NB4 (cell line): ENCODE measurements at places on chromosomes 1 and 21.
A peak's percentile ranks its signal among the peaks of the same experiment; 100 is the strongest.

GRCh38 chr1:51238034-51238403 lies 1.9 kb downstream of the RNF11 start:
- DNase-seq, result no peak

DNA sequence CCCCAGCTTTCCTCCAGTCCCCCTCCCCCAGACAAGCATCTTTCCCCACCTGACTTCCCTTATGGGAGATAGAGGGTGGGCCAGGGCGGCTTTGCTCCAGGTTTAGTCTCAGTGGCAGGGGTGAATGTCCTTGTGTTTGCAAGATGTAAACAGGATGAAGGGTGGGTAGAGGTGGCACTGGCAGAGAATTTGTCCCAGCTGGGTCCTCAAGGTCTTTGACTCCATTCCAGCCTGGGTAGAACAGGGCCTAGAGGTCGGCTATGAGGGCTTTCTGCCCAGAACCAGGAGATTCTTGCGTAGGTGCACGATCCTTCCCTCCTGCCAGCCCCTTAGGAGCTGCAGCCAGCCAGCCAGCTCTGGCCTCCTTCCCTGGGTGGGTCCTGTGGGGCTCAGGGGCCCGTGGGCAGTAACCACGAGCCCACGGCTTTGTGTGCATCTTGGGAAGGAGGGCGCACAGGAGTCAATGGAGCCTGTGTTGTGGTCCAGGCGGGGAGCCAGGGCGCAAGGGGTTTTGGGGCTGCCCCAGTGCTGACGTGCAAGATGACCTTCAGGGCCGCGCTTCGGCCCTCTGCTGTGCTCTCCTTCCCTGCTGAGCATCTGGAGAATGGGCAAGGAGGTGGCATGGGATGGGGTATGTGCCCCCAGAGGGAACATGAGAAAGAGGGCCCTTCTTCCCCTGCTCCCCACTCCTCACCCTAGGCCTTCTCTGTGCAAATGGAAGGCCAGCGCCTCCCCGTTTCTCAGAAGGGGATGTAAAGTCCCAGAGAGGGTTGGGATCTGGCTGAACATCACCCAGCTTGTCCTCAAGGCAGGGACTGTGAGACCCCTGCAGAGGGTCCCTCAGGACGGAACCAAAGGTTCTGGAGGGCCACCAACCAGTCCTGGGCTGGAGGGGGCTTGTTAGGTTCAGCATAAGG lies 15.7 kb downstream of the POU3F1 start:
- DNase-seq, result no peak

DNA sequence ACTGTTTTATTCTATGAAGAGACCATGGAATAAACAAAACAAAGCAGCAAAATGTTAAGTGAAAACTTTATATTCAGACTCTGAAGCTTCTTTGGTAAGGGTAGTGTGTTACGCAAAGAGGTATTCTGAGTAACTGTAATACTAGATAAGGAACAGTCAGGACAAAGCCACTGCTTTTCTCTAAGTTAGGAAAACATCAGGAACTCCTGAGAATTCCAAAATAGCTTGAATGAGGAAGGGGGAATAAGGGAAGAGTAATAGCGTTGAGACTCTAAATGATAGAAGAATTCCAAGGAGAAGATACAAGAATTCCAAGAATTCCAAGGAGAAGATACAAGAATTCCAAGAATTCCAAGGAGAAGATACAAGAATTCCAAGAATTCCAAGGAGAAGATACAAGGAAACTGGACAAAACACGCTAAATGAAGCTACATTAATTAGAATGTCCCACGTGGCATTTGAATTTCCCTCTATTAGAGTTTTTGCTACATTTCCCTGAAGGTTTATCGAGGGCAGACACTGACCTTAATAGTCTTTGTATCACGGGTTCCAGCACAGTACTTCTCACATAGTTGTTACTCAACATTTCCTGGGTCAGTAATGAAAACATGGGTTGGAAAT lies 71.5 kb downstream of the SMYD3 start:
- no peak for DNase-seq

DNA sequence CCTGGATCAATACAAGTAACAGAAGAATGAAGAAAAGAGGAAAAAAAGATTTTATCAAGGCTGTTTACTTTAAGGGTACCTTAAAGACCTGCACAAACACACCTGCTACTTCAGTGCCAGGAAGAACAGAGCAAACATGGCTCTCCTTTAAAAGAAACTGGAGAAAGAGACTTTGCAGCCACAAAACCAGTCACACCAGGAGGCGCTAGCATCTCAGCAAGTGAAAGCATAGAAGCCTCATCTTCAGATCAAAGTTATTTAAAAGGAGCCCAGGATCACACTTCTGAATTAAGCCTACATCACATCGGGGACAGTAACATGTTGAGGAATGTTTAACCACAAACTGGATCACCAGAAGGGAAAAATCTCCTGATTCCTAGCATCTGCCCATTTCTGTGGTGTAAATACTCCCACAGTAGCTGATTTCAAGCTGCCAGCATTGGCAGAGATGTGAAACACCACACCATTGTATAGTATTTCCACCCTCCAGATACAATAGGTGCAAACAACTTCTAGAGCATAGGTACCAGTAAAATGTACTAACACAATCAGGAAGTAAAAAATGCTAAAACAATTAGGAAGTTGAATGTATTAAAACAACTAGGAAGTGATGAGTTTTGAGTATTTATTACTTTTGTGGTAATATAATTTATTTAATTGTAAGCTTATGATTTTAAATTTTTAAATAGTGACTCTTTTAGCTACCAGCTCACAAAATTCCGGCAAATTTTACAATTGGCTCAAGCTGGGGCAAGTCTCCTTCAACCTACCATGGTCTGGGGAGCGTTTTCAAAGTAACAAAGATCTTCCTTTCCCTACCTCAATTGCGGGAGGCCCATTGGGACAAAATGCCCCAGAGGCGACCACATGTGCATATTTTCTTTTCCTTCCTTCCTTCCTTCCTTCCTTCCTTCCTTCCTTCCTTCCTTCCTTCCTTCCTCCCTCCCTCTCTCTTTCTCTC lies 105.3 kb upstream of the CLDN14 start:
- peak; percentile 28 for DNase-seq

GRCh38 chr1:59506952-59507351 lies 210.1 kb downstream of the FGGY start:
- DNase-seq, result peak; percentile 78

DNA sequence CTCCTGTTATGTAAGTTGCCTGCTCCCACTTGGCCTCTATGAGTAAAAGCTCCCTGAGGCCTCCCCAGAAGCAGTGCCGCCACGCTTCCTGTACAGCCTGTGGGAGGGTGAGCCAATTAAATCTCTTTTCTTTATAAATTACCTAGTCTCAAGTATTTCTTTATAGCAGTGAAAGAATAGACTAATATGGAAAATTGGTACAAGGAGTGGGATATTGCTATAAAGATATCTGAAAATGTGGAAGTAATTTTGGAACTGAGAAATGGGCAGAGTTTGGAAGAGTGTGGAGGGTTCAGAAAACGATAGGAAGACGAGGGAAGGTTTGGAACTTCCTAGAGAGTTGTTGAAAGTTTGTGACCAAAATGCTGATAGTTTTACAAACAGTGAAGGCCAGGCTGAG lies 572.3 kb downstream of the MATN1 start:
- DNase-seq, result no peak

DNA sequence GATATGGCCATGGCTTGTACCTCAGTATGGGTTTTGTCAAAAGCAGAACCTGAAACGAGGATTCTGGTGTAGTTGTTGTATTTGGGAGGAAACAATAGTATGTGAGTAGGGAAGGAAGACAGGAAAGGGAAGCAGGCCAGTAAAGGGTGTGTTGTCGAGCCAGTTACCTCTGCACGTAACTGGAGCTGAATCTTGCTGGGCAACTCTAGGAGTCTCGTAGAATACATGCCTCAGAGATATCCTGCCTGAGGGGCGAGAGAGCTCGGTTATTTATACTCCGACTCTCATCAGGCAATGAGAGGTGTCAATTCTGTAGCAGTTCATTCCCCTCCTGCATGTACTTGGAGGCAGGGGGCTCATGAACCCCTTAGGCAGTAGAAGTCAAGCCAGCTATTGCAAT lies 45.9 kb upstream of the KIF26B start:
- DNase-seq, result no peak

DNA sequence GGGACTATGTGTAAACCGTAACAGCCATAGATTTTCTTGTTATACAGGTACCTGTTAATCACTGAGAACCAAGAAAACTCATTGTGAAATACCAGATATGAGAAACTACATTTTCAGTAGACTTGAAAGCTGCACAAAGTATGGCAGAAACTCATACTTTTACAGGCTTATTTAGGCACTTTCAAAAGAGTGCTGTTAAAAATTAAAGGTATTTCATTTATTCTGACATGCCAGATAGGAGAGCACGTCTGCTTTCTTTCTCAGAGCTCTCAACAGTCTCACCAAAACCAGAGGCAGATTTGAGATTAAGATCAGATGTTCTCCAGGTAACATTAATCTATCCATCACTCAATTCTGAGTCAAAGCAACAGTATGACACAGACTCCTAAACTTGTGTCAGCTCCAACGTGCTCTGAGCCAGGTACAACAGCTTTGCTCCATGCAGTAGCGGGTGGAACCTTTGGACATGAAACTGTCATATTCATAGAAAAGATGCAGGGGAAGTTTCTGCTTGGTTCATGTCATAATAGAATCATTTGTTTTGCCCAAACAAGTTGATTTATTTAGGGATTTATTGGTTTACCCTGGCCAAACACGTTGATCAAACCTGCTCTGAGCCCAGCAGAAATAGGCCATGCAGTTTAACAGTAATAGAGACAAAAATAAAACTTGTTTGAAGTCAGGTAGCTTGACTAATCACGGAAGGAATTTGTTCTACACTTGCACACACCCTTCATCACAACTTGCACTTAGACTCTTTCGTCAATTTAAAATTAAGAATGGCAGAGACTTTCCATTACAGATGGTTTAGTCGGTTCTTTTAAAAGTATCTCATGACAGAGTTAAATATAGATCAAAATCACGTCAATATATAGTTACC lies 20.8 kb upstream of the TSNAX start:
- no peak for DNase-seq

GRCh38 chr1:68280286-68280685 lies 48.0 kb upstream of the WLS start:
- DNase-seq, result no peak

- peak; percentile 88 for DNase-seq
These were observed 2.0 kb upstream of the EFNA4 start for GRCh38 chr1:155061381-155062150.

- DNase-seq, result no peak
These were observed 6.2 kb upstream of the BTG2 start for GRCh38 chr1:203299169-203299568.

DNA sequence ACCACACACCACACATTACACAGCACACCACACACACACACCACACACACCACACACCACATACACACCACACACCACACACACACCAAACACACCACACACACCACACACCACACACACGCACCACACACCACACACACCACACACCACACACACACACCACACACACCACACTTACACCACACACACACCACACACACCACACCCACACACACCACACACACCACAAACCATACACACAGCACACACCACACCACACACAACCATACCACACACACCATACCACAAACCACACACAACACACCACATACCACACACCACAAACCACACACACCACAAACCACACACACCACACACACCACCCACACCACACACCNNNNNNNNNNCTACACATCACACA lies 40.9 kb upstream of the SIK1 start:
- no peak for DNase-seq

DNA sequence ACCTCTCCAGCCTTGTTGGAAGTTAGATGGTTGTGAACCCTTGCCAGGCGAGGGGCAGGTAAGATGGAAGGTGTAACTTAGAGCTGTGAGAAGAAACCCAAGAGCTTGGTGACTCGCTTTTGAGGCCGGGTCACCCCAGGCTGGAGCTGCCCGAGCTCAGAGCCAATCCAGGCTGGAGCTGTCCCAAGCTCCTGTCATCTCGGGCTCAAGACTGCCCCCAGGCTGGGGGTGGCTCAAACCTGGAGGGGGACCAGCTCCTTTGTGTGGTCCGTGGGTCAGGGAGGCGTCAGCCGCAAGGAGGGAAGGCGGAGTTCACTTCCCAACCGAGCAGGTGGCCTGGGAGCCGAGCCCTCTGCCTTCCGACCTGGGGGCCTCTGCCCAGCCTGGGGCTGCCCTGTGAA lies 2.0 kb downstream of the HUNK start:
- DNase-seq, result no peak

GRCh38 chr1:172566196-172566997 lies 33.4 kb downstream of the SUCO start:
- peak; percentile 11 for DNase-seq

GRCh38 chr21:45158491-45159423 lies 84.4 kb downstream of the ADARB1 start:
- no peak for DNase-seq

DNA sequence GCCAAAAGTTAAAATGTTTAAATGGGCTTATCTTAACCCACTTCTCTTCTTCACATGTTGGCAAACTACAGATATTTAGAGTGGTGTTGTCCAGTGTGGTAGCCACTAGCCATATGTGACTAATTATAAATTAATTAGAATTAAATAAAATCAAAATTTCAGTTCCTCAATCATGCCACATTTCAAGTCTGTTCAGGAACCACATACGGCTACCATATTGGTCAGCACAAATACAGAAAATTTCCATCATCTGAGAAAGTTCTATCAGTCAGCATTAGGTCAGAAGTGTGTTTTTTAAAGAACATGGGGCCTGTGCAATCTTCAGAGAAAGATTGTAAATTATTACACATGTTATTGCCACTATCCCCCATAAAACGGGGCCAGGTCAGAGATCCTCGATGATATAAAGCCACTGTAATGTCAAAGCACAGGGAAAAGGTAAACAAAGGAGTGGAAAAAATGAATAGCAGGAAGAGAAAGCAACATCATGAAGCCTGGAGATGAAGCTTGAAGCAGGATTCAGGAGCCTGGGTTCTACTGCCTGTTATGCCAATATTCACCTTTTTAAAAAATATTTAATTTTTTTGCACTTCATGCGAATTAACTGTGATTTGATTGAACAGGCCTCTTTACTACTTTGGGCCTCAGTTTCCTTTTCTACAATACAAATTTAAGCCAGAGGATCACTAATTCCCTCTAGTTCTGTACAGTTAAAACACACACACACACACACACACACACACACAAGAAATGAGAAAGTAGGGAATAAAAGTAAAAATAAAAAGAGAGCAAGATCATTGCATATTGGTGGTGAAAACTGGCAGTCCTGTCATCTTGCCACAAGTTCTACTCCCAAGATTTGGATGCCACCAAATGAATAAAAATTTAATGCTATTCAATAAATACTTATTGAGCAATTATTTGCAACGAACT lies 2.3 kb downstream of the RSBN1 start:
- peak; percentile 8 for DNase-seq

- DNase-seq, result no peak
These were observed 30.9 kb downstream of the LPAR3 start for GRCh38 chr1:84861988-84862644.

DNA sequence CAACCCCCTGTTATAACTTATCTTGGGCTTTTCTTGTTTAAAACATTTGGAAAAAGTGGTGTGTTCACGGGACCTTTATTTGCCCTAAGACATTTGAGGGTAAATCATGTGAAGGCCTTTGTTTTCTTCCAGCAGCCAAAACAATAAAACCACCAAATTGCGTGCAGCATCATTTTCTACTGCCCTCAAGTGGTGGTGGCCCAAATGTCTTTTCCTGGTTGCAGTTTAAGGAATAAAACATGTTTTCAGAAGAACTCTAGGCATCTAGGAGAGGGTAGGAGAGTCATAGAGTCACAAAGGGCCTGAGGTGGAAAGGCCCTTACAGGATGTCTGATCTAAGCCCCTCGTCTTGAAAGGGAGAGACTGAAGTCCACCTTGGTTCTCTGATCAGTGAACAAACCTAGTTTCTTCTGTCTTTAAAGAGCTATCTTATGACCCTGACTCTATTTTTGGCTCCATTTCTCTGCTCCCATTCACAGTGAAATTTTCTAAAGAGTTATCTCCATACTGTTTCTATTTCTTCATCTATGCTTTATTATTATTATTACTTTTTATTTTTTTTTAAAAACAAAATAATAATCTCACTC lies 16.0 kb upstream of the EPS15 start:
- peak; percentile 68 for DNase-seq
